ENCODE measurements at places on chromosomes 2 and 18.

DNA sequence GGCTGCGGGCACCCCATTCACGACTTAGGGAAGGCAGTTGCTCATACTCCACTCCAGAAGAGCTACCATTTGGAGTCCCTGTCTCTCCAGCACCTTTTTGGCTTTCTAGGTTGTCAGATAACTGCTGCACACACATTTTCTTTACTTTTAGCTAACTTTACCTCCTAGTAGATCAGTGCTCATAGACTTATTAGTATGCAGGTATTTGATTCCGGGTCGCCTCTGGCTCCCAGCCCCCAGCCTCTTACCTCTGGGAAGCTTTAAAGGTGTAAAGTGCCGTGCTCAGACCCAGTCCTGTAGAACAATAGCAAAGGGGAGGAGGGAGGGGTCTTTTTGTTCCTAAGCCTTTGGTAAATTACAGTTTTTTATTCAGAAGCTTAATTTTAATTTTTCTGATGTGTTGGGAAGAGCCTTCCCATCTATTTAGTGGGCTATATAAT is 102.9 kb downstream of the SPTBN1 start:
- DNase-seq: no peak

- no peak for DNase-seq
Observed at GRCh38 chr18:29076645-29077044, 899.7 kb upstream of the CDH2 start.

DNA sequence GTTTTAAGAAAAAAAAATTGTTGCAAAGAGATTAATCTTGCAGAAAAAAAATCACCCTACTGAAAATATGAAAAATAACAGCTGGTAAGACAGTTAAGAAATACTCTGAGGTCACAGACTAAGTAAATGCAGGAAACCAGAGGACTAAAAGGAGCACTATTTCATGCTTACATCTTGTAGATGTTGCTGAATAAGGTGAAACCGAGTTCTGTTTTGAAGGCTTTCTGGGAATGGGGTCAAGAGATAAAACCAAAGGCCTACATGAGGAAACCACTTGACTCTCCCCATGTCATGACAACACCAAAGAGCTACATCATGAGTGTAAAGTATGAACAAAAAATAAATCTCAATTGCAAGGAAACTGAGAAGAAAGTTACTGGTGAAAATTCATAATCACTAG is 197.6 kb downstream of the LRP1B start:
- DNase-seq: no peak

DNA sequence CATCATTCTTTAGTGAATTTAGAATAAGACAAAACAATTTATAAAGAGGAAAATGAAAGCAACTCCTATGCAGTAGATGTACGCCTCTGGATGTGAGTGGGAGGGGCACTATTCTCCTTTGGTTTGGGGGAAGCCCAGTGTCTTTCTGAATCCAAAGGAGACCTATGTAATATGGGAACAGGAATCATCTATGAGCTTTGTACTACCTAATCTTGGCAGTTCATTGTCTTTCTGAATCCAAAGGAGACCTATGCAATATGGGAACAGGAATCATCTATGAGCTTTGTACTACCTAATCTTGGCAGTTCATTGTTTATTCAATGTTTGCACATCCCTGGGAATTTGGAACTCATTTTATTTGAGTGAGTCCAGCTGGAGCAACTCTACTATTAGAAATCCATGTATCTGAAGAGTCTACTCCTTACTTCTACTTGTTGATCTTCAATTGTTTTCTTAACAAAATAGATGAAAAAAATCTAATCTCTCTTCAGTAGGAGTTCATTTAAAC is 401.1 kb upstream of the LRATD1 start:
- DNase-seq: no peak

DNA sequence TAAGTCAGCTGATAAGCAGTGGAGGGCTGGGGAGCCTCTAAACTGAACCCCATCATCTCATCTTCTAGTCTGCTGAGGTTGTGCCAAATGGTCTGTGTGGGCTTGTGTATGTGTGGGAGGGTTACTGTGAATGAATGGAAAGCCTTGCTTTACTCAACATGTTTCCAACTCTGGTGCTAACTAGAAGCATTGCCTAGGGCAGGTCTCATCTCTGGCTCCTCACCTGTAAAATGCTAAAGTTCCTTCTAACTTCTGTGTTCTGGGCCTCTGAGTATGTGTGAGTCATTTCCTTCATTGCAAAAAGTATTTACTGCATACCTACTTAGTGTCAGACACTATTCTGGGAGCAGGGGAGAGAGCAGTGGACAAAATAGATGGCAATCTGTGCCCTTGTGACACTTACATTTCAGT is 1.3 kb downstream of the LIPG start:
- no peak for DNase-seq

DNA sequence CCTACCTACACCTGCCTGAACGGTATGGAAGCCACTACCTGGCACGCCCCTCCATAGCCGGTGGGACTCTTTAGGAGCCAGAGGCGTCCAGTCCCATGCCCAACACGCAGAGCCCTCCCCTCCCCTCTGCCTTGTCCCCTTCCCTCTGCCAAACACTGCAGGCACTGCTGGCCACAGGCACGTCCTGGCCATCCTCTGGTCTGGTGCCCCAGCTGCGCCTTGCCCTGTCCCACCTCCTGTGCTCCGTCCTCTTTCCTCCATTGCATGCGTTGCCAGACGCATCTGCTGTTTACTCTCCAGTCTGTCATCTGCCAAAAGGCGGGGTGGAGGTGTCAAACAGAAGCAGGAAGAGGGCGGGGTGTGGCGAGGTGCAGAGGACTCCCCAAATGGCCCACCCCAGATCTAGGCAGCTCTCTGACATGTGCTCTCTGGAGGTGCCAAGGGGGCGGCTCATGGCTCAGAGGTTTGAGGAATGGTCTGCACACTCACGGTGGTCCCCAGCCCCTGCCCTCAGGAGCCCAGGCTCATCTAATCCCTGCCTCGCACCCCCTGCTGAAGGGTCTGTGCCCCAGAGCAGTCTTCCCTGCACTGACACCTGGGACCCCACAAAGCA is 45.1 kb downstream of the HS6ST1 start:
- no peak for DNase-seq

DNA sequence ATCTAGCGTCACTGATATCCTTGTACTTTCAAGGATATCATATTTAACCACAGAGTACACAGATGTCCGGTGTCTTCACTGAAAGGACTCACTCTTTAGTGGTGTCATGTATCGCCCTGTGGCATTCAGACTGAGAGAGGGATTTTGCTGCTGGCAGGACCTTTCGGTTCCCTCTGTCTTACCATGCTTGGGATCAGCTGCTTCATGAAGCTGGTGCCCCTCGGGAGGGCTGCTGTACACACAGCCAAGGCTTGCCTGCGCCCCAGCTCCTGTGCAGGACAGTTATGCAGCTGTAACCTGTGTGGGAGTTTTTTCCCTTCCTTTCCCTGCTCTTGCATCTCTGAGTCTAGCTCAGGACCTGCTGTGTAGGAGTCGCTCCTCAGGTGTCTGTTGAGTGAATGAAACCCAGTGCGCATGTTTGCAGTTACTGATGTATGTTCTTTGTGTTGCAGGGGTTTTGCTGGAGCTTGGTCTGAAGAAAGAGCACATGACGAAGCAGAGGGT is 64.4 kb downstream of the GREB1 start:
- DNase-seq: no peak

- DNase-seq: no peak
Observed at GRCh38 chr2:196274387-196274809, 103.0 kb upstream of the STK17B start.

DNA sequence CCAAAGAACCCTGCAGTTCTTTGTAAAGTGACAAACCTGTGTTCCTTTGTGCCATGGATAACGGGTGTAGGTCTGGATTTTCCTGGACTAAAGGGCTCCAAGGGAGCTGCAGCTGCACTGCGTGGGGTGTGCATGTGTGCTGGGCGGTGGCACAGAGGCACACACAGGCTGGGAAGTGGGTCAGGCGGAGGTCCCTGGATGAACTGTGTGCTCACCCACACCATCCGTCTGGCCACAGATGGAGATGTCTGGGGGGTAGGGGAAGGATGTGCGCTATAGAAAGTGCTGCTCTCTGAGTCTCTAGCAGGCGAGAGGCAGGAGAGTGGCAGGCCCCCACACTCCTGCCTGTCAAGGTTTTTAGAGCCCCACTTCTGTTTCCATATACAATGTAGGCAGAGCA is 137.2 kb downstream of the LOXHD1 start:
- DNase-seq: no peak

- no peak for DNase-seq
Observed at GRCh38 chr2:18273205-18273604, 287.2 kb downstream of the RDH14 start.

GRCh38 chr2:191983591-191983990 is 136.7 kb upstream of the CAVIN2 start:
- DNase-seq: no peak

GRCh38 chr18:75400366-75400765 is 27.1 kb downstream of the SMIM21 start:
- DNase-seq: no peak

- DNase-seq: no peak
Observed at GRCh38 chr2:144971786-144972335, 451.9 kb upstream of the ZEB2 start.

DNA sequence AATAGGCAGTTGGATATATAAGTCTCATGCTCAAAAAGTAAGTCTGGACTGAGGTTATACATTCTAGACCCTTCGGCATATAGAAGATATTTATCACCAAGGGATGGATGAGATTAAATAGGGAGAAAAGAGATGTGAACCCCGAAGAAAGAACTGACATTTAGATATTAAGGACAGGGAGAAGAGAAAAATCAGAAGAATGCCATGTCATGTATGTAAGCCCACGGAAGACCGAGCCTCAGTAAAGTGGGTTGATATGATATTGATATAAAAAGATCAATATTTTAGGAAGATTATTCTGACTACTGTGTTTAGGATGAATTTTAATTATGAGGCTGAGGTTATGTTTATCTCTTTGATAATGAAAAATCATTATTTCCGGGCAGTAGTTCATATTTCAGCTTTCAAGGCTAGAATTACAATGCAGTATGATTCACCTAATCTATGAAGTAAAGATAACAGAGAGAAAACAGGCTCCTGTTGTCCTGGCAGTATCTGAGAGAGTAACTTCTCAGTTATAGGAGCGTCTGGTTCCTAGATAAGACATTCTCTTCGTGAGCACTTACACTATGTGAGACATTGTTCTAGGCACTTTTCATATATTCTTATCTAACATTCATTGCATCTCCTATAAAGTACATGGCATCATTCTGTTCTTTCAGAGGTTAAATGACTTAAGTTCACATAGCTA is 83.0 kb downstream of the UBR3 start:
- DNase-seq: no peak

GRCh38 chr2:28558158-28558820 is 62.4 kb downstream of the PLB1 start:
- DNase-seq: no peak

- no peak for DNase-seq
Observed at GRCh38 chr2:8158711-8159110, 523.1 kb upstream of the ID2 start.

DNA sequence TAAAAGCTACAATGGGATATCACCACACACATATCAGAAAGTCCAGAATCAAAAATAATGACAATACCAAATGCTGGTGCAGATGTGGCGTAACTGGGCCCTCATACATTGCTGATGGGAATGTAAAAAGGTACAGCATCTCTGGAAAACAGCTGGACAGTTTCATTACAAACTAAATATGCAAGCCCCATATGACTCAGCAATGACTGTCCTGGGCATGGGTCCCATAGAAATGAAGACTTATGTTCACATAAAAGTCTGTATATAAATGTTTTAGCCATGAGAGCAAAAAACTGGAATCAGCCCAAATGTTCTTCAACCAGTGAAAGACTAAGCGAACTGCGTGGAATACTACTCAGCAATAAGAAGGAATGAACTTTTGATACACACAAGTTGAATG is 56.7 kb downstream of the ALPK2 start:
- no peak for DNase-seq

- no peak for DNase-seq
Observed at GRCh38 chr2:234818937-234819336, 132.9 kb upstream of the SH3BP4 start.

DNA sequence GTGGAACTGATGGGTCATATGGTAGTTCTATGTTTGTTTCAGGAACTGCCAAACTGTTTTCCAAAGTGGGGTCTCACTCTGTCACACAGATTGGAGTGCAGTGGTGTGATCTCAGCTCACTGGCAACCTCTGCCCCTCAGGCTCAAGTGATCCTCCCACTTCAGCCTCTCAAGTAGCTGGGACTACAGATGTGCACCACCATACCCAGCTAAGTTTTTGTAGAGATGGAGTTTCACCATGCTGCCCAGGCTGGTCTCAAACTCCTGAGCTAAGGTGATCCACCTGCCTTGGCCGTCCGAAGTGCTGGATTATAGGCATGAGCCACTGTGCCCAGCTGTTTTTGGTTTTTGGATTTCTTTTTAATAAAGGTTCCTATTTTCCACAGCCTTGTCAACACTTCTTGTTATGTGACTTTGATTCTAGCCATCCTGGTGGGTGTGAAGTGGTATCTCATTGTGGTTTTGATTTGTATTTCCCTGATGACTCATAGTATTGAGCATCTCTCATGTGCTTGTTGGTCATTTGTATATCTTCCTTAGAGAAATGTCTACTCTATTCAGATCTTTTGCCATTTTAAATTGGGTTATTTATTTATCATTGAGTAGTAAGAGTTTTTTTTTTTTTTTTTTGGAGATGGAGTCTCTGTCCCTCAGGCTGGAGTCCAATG is 22.8 kb downstream of the NPC1 start:
- peak; percentile 43 for DNase-seq

DNA sequence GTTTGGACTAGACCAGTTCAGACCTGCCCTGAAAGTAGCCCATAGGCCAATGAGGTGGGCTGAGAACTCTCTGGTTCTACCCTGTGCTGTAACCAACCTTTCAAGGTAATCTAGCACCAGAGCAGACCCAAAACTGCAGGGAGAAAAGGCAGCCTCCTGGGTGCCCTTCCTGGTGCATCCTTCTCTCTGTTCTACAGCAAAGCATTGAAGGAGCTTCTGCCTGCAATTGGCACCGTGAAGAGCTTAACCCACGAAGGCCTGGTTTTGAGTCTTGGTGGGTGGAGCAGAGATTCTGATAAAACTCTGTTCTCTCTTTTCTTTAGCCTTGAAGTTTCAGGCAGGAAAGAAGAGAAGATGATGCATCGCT is 55.5 kb downstream of the LIPG start:
- DNase-seq: no peak

- DNase-seq: peak; percentile 42
Observed at GRCh38 chr2:97870396-97870843, 125.3 kb downstream of the TMEM131 start.

- no peak for DNase-seq
Observed at GRCh38 chr18:3286159-3286558, 24.2 kb downstream of the MYL12B start.

DNA sequence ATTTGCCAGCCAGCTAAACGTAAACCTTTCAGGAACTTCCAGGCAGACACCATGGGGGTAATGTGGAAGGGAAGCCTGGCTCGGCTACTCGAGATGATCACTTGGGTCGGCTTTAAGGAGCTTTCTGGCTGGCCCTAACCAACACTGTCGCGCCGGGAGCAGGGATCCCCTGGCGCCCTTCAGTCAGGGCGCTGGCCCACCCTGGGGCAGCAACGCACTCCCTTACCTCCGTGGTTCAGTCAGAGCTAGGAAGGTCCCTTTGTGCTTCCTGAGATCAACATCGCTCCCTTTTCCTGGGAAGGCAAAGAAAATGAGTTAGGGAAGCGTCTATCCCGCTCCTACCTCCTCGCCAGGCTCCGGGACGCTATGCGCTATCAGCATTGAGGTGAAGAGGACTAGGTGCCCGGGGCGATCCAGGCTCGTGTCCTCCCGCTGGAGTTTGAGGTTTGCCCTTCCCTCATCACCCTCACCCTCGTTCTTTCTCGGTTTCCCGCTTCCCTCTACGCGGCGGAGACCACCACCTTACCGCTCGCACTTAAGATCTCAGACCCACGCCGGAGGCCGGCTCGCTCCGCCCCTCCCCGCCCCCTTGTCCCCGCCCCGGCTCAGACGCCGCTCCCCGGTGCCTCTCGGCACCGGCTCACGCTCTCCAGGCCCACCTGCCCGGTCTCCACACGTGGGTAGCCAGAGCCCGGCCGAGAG is 449 bp upstream of the ATRAID start:
- DNase-seq: no peak
